ENCODE measurements at places on chromosomes 11 and 22. TPM values are rescaled to one million over a fixed set of nuclear protein-coding genes. Genes with fewer than 3 reads are reported as not detected.

BARX2 gene
- total RNA-seq, result not detected

DNA sequence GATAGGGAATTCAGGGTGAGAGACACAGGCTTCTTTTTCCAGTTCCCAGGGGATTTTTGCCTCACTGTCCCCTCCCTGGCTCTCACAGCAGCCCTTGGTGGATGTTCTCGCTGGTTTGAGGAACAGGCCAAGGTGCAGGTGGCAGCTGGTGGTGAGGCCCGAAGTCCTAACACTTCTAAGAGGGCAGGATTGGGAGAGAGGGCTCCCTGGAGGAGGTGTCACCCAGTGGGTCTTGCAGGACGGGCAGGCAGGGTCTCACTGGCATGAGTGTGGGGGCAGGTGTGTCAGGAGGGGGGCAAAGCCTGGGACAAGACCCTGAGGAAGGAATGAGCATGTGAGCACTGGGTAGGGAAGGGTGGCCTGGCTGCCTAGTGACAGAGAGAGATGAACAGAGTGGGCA lies 9.2 kb downstream of the ADORA2A start:
- DNase-seq, result no peak

- DNase-seq, result no peak
These were observed 135.3 kb downstream of the KIF18A start for GRCh38 chr11:27972522-27973170.

DNA sequence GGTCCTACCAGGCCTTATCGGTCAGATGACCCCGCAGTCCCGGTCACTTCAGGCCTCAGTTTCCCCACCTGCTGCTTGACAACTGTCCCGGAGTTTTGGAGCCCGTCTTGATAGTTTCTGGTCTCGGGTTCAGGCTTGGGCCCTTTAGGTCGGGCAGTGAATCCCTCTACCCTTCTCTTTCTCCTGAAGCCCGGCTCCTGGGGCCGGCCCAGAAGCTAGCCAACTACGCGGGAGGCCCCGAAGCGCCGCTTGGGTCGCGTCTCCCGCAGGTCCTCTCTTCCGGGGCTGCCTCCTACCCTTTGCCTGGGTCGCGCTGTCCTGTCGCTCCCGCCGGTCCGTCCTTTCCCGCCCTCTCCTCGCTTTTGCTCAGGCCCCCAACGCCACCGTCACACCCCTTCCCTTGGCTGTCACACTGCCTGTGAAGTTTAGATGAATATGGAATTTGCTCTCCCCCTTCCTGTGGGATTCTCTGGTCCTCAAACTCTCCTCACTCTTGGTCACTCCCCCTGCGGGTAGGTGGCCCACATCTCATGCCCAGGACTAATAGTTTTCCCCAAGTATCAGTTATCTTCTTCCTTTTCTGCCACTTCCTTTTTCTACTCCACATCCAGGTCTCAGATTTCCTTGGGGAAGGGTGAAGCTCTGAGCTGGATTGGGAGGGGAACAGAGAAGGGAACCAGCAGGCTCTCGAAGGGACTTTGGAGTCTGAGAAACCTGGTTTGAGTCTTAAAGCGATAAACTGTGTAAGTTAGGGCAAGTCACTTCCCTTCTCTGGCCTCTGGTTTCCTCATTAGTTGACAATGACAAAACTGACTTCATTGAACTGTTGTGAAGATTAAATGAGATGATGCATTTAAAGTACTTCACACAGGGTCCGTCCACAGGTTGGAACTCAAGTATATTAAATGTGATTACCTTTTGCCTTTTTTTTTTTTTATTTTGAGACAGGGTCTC lies 790 bp downstream of the RAB1B start:
- no peak for DNase-seq

CATSPERZ gene
- total RNA-seq, result not detected

GRCh38 chr22:10778296-10778814 lies 4749.6 kb upstream of the OR11H1 start:
- DNase-seq, result no peak
